ENCODE measurements at places on chromosomes 1 and 21. TPM values are rescaled to one million over a fixed set of nuclear protein-coding genes. Genes with fewer than 3 reads are reported as not detected.

The SPATA46 gene
- not detected for total RNA-seq

The AXDND1 gene
- 0.82 TPM for total RNA-seq

The CHD5 gene
- 0.24 TPM for total RNA-seq

The S100A8 gene
- total RNA-seq: not detected

The KRTAP10-11 gene
- not detected for total RNA-seq

The CSF3R gene
- total RNA-seq: not detected

The CACHD1 gene
- 4.0 TPM for total RNA-seq
